CD8-positive, alpha-beta T cell (primary cell): ENCODE measurements at places on chromosomes 2 and 18.

- no peak for DNase-seq
Observed at GRCh38 chr2:168135630-168136029, 111.8 kb downstream of the STK39 start.

- no peak for DNase-seq
Observed at GRCh38 chr2:100902817-100903405, 83.0 kb downstream of the NPAS2 start.

DNA sequence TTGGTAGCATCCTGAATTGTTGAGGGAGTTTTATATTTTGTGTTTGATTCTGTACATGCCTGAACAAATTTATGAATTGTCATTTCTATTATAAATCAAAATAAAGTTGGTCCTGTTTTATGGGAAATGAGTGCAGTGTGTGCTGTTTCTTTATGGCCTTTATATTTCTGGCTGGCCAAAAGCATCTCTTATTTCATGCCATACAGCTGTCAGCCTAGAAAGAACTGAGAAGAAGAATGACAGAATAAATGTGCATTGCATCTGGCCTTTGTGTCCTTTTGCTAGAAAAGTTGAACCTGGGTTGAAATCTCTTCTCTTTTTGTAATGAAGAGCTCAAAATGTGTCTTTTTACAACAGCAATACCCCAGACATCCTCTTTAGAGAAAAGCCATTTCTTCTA, 474.7 kb upstream of the LRATD1 start:
- no peak for DNase-seq

DNA sequence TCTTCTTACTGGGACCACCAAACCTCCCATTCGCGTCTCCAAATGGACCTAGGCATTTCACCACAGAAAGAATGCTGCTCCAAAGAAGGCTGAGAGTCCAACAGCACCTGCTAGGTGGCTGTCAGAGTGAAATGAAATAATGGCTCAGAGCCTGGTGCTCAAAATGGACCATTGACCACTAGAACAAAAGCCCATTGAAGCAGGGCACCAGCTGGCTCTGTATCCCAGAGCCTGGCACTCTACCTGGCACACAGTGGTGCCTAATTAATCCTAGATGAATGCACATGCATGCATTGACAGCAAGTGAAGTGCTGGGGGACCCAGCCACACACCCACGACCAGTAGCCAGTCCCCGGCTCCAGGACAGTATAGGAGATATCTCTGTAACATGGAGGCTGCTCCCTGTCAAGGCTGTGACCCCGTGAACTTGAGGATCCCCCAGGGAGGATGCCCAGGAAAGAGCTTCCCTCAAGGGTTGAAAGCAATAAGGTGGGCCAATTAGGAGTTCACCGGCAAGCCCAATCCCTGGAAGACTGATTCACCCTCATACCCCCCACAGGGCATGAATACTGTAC, 261.3 kb downstream of the TNS1 start:
- DNase-seq, result no peak

- no peak for DNase-seq
Observed at GRCh38 chr2:160838691-160839090, 321.5 kb upstream of the TANK start.

GRCh38 chr2:219079417-219079816, 18.7 kb upstream of the IHH start:
- DNase-seq, result no peak

DNA sequence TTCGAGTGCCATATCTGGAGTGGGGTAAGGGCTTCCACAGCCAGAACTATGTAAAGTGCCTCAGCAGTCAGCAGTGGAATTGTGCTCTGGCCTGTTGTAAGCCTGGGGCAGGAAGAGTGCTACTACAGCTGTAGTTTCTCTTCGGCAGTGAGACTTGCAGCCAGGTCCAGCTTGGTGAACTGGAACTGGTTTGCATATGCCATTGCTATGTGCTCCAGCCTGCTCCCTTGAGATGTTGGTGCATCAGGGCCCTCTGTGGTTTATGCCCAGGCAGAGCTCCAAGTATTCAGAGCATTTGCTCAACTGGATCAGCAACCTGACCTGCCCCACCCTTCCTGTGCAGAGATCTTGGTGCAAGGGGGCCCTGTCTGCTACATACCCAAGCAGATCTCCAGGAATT, 47.8 kb downstream of the ZNF804A start:
- no peak for DNase-seq

DNA sequence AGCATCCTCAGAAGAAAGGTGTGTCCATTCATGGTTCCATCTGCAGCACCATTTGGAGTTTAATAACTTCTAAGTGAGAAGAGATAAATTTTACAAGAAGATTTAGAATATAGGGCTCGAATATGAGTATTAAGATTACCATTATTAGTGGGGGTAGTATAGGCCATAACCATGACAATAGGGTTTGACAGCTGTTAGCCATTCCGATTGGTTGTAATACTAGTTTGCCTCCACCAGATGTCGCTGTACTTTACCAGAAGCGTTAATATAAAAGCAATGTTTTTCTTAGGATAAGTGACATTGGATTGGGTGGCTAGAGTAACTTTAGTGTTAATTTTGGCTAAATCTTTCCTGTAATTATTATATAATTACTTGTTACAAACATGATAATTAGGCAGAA, 107.5 kb upstream of the SRD5A2 start:
- DNase-seq, result no peak

DNA sequence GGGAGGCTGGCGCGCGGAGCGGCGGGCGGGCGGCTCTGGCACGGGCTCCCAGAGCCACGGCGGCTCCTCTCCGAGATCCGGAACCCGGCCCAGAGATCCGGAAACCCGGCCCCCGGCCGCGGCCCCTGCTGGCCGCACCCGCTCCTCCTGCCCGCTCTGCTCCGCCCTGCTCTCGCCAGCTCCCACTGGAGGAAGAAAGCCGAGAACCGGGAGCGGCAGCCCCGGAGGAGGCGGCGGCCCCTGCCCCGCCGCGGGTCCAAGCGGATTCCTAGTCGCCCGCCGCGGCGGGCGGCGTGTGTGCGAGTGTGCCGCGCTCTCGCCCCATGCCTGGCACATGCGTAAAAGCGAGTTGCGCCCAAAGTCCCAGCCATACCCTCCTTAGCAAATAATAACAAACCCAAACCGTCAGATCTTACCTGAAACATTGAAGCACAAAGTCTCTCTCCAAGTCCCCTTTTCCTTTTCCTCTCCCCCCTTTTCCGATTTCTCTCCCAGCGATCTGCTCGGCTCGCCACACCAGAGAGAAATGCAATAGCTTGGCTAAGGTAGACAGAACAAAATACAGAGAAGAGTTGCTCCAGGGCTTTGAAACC, 108.7 kb upstream of the KCTD1 start:
- no peak for DNase-seq

GRCh38 chr2:60148716-60149115, 404.7 kb downstream of the BCL11A start:
- no peak for DNase-seq

- DNase-seq, result no peak
Observed at GRCh38 chr2:2824588-2824987, 493.5 kb upstream of the MYT1L start.

DNA sequence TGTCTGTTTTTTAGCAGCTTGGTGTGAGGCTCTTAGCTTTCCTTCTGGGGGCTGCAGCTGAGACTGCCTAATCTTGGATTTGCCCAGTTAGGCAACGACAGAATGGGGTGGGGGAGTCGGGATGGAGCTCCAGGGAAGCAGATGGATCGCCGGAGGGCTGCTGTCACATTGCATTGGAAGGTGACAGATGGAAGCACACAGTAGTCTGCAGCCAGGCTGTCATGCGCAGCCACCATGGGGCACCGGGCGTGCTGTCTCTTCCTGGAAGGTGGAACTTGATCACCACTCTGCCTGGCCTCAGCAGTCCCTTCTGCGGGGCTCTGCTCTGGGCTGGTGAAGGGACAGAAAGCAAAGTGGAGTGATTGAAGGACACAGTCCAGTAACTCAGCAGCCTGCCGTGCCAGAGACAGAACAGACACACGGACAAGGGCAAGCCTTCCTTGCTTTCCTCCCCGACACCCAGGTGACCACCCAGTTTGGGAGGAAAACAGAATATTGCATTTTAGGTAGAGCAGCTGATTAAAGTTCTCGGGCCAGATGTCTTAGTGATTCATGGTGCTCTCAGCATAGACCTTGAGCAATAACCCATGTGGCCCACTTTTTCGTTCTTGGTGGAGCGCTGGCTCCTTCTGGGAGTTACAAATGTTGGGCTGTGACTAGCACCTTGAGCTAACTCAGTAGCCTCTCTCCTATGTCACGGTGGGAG, 40.9 kb downstream of the RNF144A start:
- DNase-seq, result no peak

GRCh38 chr2:234249873-234250272, 199.4 kb downstream of the SPP2 start:
- no peak for DNase-seq

GRCh38 chr2:231554327-231554726, 24.1 kb upstream of the NMUR1 start:
- DNase-seq, result no peak

DNA sequence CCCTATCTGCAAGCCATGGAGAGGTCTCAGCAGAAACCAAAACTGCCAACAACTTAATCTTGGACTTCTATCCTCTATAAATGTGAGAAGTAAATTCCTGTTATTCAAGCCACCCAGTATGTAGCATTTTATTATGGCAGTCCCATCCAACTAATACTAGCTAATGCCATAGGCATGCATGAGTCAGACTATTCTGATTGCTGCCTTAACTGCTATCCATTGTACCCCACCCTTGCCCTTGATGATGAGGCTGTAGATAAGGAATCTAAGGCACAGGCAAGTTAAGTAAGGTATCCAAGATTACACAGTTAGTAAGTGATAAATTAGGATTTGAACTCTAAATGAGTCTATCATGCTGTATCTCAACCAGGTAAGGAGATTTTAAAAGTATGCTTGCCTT, 223.0 kb downstream of the UBE2E3 start:
- no peak for DNase-seq

- DNase-seq, result no peak
Observed at GRCh38 chr2:24792542-24792873, 683 bp downstream of the PTRHD1 start.

DNA sequence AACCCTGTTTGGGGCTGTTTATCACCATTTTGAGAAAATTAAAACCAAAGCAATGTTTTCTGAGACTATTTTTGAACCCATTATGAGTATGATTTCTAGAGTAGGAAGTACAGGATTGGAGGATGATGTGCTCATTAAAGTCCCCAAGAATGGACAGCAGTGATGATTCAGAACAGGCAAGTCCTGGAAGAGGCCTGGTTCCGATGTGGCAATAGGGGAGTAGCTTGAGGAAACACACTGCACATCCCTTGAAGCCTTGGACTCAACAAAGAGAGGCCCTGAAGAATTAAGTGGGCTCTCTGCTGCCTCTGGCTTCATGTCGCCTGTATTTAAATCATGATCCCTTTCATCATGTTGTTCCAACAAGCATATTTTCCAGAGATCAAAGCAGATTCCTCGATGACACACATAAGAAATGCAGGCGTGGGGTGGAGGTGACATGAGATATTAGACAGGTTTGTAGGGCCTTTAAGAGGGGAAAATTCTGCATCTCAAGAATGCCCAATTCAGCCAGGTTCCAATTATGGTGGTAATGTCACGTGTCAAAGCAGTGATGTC, 242.2 kb downstream of the FHOD3 start:
- no peak for DNase-seq

- DNase-seq, result no peak
Observed at GRCh38 chr2:102508863-102509262, 35.8 kb downstream of the SLC9A4 start.

- no peak for DNase-seq
Observed at GRCh38 chr2:99398303-99398702, 61.1 kb downstream of the EIF5B start.

DNA sequence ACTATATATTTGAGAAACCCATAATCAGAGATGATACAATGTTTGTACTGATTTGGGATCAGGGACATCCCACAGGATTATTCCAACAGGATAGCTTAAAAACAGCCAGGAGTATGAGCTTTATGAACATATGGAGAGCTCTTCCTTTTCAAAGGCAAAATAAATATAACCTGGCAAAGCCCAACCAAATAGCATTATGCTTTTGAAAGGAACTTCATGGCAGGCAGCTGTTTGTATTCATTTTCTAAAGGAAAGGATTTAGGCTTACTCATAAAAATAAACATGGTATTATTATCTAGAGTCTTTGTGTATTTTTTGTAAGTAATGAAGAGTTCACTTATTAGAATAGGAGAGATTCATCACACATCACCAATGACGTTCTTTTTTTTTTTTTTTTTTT, 44.4 kb downstream of the CCDC195 start:
- no peak for DNase-seq

GRCh38 chr2:16262526-16263178, 322.3 kb downstream of the MYCN start:
- DNase-seq, result no peak

DNA sequence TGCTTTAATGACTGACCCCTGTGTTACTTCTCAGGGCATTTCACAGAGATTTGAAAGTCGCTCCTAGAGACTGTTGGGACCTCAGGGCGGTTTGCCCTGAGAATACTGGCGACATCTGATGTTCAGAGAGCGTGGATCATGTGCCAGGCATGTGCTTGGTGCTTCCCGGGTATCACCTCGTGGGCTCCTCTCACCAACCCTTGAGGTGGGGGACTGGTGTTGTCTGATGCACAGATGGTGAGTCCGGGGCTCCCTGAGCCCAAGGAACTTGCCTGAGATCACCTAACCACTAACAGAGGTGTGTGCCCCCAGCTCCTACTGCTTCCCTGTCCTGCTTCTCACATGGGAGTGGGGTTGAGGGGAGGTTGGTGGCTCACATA, 16.2 kb downstream of the ATOH8 start:
- DNase-seq, result no peak

DNA sequence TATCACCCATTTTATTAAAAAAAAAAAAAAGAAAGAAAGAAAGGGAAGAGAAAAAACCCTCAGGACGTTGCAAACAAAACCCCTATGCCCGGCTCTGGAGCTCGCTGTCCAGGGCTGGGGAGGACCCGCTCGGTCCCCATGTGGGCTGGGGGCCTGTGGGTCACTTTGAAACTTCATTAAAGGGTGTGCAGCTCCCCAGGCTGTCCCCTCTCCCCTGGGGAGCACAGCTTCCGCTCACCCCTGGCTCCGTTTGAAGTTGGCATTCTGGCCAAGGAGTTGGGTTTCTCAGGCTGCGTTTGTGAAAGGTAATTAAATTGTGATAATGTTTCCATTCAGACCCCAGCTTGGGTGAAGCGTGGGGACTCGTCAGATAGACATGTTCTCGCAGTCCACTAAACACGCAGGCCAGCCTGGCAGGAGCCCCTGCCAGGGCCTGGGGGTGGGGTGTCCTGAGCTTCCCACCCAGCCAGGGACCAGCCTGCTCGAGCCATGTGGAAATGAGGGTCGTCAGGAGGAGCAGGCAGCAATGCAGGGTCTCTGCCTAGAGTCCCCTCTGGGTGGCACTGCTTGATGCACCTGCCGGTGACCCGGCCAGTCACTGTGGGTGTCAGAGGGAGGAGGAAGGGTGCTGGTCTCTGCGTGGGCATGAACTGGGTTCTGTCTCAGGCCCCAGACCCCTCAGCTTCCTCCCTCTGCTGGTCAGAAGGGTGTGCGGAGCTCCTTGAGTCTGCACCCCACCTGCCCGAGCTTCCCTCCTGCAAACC, 166.2 kb downstream of the INHBB start:
- no peak for DNase-seq

DNA sequence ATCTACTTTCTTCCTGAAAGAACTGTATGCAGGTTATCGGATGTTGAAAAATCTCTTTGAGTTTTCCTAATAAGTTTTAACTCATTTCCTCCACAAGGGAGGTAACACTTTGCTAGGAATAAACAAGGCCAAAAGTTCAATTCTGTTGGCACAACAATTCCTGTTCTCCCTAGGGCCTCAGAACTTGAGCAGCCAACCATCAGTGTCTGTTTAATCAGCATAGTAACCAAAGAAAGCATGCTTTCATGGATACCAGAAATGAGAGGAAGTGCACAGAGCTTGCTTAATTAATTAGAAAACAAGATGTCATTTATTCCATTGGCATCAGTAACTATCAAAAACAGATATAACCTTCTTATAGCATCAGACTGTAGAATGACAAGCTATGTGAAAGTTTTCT, 503.2 kb upstream of the CNTNAP5 start:
- no peak for DNase-seq
